ENCODE measurements at places on chromosomes 5 and 9.

GRCh38 chr9:114718801-114719221 is 36.8 kb upstream of the TEX48 start:
- no peak for DNase-seq

GRCh38 chr5:58013542-58014258 is 446.2 kb downstream of the PLK2 start:
- DNase-seq, result no peak

- no peak for DNase-seq
Measured at GRCh38 chr5:105460721-105461120, 1898.1 kb upstream of the NUDT12 start.

DNA sequence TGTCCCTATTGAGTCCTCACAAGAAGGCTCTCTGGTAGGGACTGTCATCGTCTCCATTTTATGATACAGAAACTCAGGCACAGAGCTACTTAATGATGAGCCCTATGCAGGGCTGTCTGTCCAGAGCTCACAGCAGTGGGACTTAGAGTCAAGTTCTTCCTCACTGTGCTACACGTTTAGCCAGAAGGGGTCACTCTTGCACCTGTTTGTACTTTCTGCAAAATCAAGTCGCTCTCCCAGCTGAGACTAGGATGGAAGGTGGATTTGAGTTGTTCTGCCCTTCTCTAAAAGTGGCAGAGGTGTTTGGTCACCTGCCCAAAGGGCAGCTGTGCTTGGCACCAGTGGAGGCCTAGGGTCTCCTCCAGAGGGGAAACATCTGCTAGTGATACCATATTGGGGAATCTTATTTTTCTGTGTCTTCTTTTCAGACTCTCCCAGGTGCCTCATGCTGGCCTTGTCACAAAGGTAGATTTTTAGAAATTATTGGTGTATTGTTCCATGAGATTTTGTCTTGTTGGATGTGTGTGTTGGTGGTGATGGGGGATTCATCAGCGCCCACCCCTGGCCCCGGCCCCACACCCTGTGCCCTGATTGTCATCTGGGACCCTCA is 104.2 kb downstream of the PPARGC1B start:
- DNase-seq, result no peak

GRCh38 chr5:1470762-1471211 is 25.5 kb upstream of the SLC6A3 start:
- DNase-seq, result no peak

DNA sequence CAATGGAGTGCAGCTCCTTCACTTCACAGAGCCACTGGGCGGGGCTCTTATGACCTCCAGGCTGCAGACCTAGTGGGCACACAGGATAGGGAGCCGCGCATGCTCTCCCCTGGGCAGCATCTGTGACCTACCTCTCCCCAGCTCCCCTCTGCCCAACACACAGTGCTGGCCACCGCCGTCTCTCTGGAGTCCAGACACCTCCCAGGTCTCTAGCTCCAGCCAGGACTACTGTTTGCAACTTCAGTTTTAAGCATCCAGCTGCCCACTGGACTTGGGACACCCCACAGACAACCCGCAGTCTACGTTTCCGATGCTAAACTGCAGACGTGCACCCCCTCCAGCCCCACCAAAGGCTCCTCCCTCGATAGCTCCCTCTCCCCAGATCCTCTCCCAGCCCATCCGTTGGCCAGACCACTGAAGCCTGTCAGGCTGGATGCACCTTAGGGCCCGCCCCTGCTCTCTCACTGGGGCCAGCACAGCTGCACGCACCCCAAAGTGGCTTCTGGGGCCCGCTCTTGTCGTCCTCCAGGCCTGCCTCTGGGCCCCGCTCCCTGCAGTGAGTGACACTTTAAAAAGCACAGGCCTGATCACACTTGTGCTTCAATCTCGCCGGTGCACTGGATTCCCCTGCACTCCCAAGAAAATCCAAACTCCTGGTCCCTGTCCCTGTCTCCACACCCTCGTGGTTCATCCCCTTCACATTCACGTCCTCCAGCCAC is 11.3 kb downstream of the FLT4 start:
- DNase-seq, result no peak

DNA sequence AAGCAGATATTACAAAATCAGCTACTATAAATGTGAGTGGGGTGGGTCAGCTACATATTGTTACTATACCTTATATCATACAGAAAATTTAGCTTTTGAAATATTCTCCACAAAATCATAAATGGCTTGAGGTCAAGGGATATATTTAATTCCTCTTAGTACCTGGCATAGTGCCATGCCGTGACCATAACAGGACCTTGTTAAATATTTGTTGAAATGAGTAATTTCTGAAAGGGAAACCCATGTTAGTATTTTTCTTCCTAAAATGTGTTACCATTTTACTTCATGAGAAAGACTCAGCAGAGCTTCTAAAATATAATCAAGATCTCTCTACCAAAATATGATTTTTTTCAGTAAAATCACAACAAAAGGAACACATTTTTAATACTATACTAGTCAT is 14.8 kb downstream of the ATP10B start:
- no peak for DNase-seq

- DNase-seq, result no peak
Measured at GRCh38 chr5:145463634-145464033, 371.5 kb downstream of the PRELID2 start.

Data from NCI-H2081 treated with DMSO at 0.1 percent for 48 hours (cell line).